NCI-H2171 (cell line): ENCODE measurements at places on chromosomes 5 and 9.
A peak's percentile ranks its signal among the peaks of the same experiment; 100 is the strongest.

GRCh38 chr5:150183436-150183835, 6.4 kb upstream of the SLC6A7 start:
- DNase-seq = no peak

GRCh38 chr9:6114424-6114823, 99.0 kb upstream of the RANBP6 start:
- no peak for DNase-seq

- DNase-seq = peak; percentile 8
Measured at GRCh38 chr5:169548315-169548714, 35.3 kb upstream of the SPDL1 start.

DNA sequence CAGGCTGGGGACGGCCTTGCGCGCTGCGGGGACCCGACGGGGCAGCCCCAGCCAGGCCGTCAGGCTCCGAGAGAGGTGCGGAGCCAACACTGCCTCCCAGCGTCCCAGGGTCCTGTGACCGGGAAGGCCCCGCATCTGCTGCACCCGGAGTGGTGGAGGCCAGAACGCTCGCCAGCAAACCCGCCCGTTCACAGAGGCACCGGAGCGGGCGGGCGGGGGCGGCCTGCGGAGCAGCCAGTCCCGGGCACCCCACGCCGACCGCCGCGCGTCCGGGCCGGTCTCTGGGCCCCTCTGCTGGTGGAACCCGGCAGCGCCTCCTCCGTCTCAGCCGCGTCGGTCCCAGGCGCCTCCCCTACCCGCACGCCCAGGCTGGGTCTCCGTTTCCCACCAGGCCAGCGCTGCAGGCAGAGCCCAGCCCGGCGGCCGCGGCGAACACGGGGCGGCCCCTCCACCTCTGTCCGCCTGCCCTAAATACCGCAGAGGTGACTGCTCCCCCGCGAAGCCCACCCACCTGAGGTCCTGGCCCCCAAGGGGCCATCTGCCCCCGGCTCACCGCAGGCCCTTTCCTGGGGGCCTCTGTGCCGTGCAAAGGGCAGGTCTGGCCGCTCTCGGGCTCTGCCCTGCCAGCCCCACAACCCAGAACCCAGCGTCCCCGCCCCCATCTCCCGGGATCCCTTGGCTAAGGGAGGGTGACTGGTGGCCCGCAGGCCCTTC, 15.9 kb downstream of the EXD3 start:
- DNase-seq = peak; percentile 62

- DNase-seq = no peak
Measured at GRCh38 chr5:34659168-34659567, 3.0 kb downstream of the RAI14 start.

- no peak for DNase-seq
Measured at GRCh38 chr9:134314039-134314949, 12.0 kb upstream of the RXRA start.

- DNase-seq = no peak
Measured at GRCh38 chr9:131706608-131706970, 33.3 kb downstream of the RAPGEF1 start.

DNA sequence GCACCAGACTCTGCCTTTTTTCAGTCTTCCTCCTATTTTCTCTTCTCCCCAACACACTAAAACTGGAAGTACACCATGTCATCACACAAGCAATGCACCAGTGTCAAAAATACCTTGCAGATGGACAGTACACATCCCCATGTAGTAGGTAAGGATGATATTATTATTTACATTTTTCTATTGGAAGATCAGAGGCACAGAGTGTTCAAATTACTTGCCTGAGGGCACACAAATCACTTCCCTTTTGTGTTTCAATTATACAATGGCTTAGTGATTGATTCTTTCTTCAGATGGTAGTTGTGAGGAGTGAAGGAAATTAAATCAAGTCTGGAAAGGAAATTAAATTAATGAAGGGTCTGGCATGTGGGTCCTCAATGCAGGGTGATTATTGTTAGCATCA, 39.6 kb downstream of the CTSL start:
- no peak for DNase-seq

- no peak for DNase-seq
Measured at GRCh38 chr5:156135531-156135930, 191.4 kb upstream of the SGCD start.

- DNase-seq = no peak
Measured at GRCh38 chr5:77356740-77357139, 135.4 kb downstream of the WDR41 start.

DNA sequence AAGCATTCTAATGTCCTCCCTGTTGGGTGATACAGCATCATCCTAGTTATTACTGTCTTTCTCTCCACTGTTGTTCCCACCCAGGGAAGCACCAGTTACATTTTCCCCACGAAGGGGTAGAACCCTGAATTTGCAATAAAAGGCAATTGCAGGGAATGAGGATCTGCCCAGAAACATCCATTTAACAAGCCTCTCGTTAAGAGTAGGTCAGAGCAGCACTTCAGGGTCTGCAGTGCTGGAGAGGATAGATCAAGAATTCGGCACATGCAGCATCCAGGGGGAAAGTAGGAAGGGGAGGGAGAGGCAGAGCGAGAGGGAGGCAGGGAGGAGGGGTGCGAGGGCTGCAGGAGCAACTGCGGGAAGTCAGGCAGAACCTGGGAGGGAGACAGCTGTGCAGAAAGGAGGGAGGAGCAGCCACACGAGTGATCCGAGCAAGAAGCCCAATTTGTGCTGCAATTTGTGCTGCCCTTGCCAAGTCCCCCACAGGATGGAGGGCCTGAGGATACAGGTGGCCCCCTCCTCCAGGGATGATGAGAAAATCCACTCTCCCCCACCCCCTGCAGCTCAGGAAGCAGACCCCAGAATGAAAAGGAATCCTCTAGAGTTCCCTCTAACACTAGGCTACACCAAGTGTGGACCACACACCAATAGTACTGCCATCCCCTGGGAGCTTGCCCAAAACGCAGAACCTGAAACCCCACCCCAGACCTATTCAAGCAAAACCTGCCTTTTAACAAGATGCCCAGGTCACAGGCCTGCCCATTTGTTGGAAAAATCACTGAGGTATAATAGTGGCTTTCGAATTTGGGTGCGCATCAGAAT, 62.2 kb downstream of the EPB41L4B start:
- peak; percentile 70 for DNase-seq

GRCh38 chr5:175290379-175290778, 153.6 kb downstream of the DRD1 start:
- no peak for DNase-seq

GRCh38 chr5:98248949-98249348, 524.5 kb upstream of the RGMB start:
- DNase-seq = no peak

GRCh38 chr5:116859666-116860320, 285.2 kb upstream of the SEMA6A start:
- no peak for DNase-seq

DNA sequence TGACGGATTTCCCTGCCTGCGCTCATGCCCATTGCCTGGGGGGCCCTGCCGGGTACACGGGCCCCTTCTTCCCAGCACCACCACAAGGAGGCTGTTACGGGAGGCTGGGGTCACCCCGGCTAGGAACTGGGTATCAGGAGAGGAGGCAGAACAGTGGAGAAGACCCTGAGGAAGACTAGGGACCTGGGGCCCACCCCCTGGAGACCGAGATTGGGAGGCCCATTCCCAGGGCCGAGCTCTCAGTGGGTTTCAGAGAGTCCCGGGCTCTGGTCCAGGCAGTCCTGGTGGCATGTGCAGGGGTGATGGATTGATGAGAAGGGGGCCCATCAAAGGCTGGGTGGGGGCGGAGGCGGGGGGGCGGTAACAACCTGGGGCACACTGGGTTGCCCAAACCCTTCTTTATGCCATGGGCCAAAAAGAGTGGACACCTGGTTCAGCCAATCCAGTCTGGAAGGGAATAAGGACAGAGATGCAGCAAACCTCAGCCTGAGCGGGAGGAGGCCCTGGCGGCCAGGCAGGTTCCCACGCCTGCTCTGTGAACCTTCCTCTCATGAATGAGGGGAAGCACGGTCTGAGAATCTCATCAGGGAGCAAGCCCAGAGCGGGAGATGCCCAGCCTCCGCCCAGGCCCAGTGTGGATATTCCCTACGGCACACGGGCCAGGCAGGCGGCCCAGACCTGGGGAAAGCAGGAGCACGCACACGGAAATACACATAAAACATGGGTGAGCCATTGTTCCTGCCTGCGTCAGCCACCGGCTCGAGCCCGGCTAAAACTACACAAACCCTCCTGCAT, 785 bp upstream of the P4HA2 start:
- no peak for DNase-seq

DNA sequence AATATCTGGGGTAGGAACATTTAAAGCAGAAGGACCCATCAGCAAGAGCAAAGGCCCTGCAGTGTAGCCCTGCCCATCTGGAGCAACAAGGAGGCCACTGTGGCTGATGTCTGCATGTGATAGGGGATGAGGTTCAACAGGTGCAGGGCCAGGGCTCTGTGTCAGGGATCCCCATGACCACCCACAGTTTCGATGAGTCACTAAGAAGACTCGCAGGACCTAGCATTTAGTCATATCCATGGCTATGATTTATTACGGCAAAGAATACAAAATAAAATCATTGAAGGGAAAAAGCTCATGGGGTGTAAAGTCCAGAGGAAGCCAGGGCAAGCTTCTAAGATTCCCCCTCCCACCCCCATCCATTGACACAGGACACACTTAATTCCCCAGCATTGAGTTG, 188.6 kb downstream of the ADGRV1 start:
- DNase-seq = no peak

- no peak for DNase-seq
Measured at GRCh38 chr5:6856653-6857052, 143.4 kb downstream of the TENT4A start.

GRCh38 chr5:138243794-138244193, 30.6 kb downstream of the GFRA3 start:
- DNase-seq = no peak
